ENCODE measurements at places on chromosomes 1 and 21.

DNA sequence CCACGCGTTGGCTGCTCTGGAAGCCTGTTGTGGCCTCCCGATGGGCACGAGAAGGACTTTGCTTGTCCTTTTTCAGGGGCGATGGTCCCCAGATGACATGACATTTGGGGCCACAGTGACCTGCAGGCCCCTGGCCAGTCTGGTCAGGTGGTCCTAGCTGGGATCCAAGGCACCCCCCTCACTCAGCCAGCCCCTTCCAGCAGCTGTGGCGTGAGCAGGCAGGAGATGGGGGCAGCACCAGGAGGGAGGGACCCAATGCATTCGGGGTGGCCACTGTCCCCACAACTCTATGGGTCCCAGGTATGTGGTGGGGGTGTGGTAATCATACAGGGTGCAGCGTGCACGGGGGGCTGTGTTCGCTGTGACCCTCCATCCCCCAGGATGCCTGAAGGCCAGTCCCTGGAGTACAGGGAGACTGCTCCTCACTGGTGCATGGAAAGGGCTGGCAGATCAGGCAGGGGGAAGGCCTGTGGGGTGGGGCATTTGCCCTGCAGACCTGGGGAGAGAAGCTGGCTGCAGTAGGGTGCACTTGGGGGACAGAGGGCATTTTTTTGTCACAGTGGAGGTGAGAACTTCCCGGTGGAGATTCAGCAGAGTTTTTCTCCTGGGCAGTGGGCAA, 31.7 kb downstream of the WNT3A start:
- DNase-seq, result no peak

DNA sequence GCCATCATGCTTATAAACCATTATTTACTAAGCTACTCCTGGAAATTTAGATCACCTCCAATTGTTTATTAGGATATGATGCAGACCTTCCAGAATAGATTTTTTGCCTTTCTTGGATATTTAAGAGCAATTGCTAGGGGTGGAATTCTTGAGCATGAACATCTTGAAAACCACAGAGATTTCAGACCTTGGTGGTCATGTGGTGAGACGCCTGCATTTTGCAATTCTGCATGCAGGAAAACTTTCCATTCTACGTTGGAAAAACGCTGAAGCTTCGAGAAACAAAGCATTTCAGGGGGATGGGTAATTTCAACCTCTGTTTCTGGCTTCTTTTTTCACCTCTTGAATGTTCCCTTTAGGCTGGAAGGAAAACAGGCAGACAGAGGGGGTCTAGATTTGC, 596.3 kb downstream of the KIF26B start:
- no peak for DNase-seq

DNA sequence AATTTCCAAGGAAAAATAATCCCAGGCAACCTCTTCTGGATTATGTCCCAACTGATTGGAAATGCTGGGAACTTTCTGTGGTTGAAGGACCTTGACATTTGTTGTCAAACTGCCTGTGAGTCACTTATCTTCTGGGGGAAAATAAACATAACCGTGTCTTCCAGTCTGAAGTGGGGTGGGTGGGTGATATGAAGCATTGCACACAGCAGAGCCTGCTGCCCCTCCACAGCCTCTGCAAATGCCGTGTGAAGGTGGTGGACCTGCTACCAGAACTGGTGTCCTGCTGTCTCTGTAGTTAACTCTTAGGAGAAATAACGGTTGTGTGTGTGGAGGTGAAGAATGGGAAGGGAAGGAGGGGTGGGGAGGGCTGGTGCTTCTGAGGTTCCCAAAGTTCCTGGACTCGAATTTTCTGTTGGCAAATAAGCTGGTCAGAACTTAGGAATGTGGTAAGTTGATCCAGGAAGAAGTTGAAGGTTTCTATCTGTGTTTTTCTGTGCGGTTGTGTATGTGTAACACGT, 23.2 kb downstream of the GALNT2 start:
- no peak for DNase-seq

DNA sequence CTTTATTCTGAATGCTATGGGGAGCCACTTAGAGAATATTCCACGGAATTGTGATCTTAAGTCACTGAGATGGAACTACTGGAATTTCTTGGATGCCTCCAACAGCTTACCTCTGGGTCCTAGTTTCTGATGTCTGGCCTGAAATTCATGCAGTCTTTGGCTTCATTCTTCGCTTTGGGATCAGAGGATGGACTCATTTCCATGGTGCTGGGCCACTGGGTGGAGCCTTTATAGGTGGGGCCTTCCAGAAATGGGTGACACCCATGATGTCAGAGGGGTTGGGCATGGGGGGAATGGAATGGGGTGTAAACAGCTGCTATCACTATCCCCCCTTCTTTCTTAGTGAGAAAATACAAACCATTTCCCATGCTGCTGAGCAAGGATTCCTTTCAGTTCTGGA, 73.7 kb upstream of the FGGY start:
- DNase-seq, result no peak

DNA sequence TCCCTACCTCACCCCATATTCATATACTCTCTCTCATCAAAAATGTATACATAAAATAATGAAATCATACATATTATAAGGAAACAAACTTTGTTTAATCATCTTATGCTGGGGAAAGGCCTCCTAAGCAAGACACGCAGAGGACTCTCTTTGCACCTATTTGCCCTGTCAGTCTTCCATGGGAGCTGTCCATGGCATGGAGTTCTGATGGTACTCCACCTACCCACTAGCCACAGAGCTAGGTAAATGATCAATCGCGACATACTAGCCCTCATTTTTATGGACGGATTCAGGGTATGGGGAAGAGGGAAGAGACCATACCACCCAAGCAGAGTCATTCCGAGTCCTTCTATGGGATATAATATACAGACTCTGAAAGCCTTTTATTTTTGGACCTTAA, 131.0 kb downstream of the CSMD2 start:
- DNase-seq, result no peak

GRCh38 chr1:40312238-40313205, 4.6 kb downstream of the COL9A2 start:
- no peak for DNase-seq

GRCh38 chr21:42223826-42224575, 5.1 kb downstream of the ABCG1 start:
- no peak for DNase-seq

- peak; percentile 59 for DNase-seq
These were observed 412.2 kb downstream of the KIF26B start for GRCh38 chr1:245566952-245567351.

GRCh38 chr21:42038826-42039425, 28.8 kb upstream of the ZBTB21 start:
- no peak for DNase-seq

GRCh38 chr1:11707621-11708276, 16.2 kb downstream of the DRAXIN start:
- no peak for DNase-seq

DNA sequence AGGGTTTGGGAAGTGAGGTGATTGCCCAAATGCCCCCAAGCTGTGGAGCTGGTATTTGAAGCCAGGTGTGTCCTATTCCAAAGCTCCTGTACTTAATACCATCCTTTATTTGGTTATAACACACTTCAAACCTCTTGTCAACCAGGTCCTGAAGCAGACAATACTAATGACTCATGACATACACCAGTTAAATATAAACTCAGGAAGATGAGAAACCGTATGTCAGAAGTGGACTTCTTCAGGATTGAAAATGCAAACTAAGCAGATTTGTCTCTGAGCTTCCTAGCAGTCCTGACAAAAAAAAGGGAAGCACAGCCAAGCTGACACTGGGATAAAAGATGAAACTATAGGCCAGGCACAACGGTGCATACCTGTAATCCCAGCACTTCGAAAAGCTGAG, 70.6 kb downstream of the ALPL start:
- no peak for DNase-seq

- no peak for DNase-seq
These were observed 40.6 kb upstream of the GPR153 start for GRCh38 chr1:6301526-6301925.

DNA sequence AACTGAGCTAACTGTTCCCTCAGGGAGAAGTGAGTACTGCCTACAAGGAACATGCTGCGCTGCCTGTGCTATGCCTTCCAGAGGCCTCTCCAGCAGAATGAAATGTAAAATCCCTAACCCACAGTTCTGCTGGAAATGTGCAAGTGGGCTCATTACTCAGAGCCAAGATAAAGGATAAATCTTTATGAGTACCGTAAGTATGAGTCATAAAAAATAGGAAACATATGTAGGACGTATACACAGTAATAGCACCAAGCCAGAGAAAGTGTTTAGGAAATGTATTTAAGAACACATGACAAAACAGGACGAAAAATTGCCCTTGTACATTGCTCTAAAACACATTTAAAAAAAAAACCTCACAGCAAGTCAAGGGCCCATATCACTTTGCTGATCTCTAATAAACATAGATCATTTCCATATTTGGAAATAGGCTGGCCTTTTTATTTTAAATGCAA, 104.6 kb downstream of the TGFBR3 start:
- DNase-seq, result no peak

DNA sequence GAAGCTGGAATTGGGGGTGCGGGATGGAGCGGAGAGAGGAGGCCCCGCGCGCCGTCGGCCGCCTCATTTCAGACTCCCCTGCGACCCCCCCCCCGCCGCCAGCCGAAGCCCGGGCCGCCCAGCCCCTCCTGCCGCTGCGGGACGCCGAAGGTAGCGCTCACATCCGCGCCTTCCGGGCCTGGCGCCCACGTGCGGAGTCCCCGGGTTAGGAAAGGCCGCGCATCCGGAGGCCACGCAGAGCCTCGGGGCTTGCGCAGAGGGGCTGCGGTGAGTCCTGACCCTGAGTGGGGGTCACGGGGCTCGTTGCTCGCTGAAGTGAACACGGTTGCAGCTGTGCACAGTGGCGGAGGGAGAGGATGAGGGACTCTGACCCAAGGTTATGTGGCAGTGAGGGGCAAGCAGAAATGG, 552 bp upstream of the ZNF496 start:
- no peak for DNase-seq

- DNase-seq, result no peak
These were observed 75.4 kb downstream of the UBE4B start for GRCh38 chr1:10108134-10108663.

- no peak for DNase-seq
These were observed 10.8 kb downstream of the NHLH1 start for GRCh38 chr1:160377585-160378206.

All from right renal pelvis (tissue), 4 donors.